ENCODE measurements at places on chromosomes 2 and 18. TPM values are rescaled to one million over a fixed set of nuclear protein-coding genes. Genes with fewer than 3 reads are reported as not detected.

The FOXI3 gene
- not detected for total RNA-seq

The PARD3B gene
- total RNA-seq: 13.0 TPM

The NGEF gene
- 2.7 TPM for total RNA-seq

The CXCR4 gene
- 3.5 TPM for total RNA-seq

The RMDN2 gene
- 7.3 TPM for total RNA-seq

The CROCC2 gene
- total RNA-seq: not detected

The AP1S3 gene
- 0.17 TPM for total RNA-seq

The IL1RL2 gene
- 0.14 TPM for total RNA-seq

The ASIC4 gene
- total RNA-seq: 1.6 TPM
